ENCODE measurements at places on chromosomes 7 and 10.

DNA sequence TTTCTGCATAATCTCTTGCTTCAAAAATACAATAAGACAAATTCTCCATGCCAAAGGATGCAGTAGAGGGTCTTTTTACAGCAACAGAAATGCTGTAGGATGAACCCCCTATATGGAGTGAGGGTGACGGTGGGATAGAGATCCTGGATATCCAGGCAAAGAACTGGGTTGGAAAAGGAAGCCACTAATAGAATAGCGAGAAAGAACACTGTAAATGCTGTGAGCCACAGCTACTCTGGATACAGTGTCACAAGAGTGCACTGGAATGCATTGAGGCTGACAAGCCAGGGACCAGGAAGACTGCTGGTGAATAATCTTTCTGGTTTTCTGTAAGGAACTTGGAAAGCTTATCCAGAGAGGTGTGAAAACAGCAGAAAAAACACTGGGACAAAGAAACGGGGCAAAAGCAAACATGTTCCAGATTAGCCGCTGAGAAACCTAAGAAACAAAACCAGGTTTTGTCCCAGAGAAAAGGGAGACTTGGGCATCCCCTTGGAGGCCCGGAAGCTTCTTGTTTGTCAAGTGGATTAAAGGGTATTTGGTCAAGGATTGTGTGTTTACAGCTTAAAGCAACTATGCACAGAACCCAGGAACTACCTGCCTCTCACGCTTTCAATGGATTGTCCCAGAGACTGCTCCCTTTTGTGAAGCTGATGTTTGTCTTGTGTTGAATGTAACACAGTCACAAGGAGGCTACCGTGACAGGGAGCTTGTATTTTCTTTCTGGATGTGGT, 6.2 kb upstream of the MSMB start:
- no peak for DNase-seq

- no peak for DNase-seq
Measured at GRCh38 chr10:110562348-110562747, 5.1 kb upstream of the SMC3 start.

GRCh38 chr7:55431898-55432297, 66.8 kb downstream of the LANCL2 start:
- DNase-seq, result no peak

- DNase-seq, result no peak
Measured at GRCh38 chr10:67629461-67629971, 66.5 kb downstream of the CTNNA3 start.

DNA sequence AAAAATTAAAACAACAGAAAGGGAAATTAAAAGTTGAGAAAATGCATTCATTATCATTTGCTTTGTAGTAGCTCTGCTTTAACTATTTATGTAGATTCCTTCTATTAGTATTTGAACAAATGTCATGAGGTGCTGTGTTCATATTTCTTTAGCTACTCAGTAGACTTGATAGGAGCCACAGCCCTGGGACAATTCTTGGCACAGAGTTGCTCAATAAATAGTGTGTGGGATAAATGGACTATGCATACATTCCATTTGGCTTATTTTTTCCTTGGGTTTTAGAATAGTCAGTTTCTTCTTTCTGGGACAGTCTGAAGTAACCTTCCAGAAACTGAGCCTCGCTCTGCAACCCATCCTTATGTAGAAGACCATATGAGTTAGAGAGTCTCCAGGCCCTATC, 13.4 kb downstream of the RPP30 start:
- no peak for DNase-seq

DNA sequence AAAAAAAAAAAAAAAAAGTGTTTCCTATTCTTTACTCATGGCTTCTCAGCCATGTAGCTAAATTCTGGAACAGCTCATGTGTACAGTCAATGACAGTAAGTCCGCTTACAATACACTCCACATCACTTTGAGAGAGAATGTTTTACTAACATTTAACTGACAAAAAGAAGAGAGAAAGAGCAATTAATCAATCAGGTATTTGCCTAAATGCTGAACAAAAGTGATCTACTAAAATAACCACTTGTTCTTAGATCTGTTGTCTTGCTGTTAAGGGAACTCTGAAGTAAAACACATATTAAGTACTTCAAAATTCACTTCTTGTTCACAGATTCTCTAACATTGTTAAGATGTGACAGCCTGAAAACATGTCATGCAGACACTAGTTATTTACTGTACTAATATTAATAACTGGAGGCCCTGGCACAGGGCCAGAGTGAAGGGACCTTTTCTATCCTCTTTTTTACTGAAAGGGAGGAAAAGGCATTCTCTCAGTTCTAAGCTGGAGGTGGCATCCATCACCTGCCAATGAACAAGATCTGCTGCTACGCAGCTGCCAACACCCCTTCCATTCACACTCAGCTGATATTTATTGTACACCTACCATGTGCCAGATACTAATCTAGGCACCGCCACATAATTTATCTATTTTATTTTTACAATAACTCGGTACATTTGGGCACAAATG, 72.6 kb downstream of the AHR start:
- no peak for DNase-seq

GRCh38 chr10:59077855-59078254, 98.6 kb upstream of the PHYHIPL start:
- no peak for DNase-seq

DNA sequence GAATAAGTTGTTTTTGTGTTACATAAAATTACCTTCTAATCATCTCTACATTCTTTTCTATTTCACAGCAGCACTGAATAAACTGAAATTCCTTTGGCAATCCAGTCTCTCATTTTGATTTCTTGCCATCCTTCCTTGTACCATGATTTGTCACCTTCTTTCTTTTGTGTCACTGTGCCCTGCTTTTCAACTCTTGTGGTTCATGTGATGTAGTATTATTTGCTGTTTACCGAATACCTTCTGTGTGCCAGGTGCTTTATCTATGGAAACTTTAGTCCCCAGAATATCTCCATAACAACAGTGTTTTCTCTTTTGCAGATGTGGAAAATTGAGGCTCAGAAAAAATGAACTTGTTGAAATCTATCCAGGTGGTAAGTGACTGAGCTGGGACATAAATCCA, 220.3 kb downstream of the STK31 start:
- DNase-seq, result no peak

GRCh38 chr7:97871659-97872024, 566 bp downstream of the ASNS start:
- DNase-seq, result peak; percentile 11

- no peak for DNase-seq
Measured at GRCh38 chr10:10941127-10941730, 76.4 kb upstream of the CELF2 start.

GRCh38 chr7:125828153-125828700, 898.6 kb upstream of the POT1 start:
- DNase-seq, result no peak

DNA sequence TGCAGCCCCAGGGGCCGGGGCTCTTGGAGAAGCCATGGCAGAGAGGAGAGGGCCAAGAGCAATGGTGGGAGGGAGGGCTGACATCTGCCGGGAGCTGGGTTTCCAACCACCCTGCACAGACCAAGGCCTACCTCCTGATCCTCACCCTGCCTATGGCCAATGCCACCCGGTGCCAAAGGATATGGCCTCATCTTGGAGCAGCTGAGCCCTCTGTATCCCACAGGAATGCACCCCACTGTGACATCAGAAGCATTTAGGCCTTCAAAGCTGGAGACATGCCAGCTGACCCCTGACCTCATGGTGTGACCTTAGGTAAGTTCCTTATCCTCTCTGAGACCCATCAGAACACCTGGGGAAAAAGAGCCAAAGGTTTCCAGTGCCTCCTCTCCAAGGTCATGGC, 113.6 kb upstream of the ZMIZ1 start:
- no peak for DNase-seq

DNA sequence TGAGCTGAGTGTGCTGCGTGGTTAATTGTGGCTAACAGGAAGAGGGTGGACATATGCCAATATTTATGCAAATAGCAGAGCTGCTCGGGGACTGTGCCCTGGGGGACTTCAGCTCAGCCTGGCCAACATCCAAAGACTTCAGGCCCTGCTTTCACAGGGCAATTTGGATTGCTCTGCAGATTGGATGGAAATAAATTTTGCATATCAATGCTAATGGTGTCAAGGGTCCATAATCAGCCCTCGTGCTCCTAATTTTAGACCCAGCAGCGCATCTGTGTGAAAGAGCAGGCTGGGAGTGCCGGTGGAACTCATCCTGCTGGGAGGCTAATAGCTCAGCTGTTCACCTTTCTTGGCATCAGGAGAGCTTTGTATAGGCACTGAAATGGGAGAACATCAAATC, 270.1 kb downstream of the TCERG1L start:
- DNase-seq, result no peak

DNA sequence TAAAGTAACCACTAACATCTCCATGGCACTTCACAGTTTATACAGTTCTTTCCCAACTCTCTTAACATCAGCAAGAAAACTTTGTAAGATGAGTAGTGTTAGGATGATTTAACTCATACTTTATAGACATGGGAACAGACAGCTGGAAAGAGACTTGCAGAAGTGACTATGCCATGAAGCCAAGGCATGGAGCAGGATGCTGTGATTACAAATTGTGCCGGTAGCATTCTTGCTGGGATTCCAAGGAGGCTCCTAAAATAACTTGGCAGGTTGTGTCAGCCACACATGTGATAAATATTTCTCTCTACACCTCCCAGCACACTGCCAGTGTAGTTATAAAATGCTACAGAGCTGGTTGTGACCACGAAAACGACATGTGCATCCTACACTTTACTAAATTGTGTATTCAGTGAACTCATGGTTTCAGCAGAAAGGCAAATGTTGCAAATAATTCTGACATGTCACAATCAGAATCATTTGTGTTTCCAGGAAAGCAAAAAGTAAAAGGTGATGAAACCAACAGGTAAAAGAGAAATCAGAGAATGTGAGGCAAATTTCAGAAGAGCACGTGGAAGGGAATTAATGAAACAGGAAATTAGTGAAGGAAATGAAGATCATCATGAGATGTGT, 5.6 kb upstream of the CYP3A4 start:
- DNase-seq, result no peak

GRCh38 chr10:111209692-111210091, 132.9 kb downstream of the ADRA2A start:
- no peak for DNase-seq

- DNase-seq, result no peak
Measured at GRCh38 chr10:122468926-122469781, 7.8 kb downstream of the HTRA1 start.

- no peak for DNase-seq
Measured at GRCh38 chr7:101116898-101117297, 10.0 kb upstream of the SERPINE1 start.

DNA sequence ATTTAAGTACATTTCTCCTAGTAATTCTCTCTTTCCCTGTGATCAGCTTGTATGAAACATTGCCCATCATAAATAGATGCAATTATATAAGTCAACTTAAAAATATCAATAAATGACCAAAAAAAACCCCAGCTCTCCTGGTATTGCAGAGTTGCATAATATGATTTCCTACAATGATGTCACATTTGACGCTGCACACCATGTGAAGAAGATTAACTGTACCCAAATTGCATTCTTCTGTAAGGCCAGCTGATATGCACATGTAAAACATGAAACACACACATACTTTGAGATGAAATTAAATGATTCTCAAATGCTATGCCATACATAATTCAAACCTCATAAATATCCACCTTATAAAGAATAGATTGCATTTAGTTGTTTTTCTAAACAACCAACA, 115.5 kb downstream of the AGMO start:
- no peak for DNase-seq

DNA sequence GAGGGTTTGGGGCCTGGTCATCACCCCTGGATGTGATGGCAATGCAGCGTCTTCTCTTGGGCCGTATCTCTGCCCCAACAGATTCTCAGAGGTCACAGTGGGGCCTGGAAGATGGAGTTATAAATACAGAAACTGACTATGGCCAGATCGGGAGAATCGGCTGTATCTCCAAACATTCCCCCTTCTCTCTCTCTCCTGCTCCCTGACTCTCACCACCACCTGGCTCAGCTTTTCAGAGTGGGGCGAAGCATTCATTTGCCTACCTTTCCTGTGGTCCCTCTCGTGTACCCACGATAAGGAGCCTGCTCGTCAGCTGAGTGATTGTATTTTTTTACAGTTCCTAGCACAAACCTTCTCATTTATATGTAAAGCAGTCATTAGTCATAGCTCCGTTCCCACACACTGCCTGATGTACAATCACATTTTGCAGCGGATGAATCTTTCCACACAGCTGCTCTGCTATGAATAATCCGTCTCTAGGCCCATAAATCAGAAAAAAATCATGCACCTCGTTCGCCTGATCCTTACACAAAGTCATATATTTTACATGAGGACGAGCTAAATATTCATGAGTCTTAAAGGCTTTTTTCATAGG, 23.2 kb upstream of the BTRC start:
- DNase-seq, result no peak

DNA sequence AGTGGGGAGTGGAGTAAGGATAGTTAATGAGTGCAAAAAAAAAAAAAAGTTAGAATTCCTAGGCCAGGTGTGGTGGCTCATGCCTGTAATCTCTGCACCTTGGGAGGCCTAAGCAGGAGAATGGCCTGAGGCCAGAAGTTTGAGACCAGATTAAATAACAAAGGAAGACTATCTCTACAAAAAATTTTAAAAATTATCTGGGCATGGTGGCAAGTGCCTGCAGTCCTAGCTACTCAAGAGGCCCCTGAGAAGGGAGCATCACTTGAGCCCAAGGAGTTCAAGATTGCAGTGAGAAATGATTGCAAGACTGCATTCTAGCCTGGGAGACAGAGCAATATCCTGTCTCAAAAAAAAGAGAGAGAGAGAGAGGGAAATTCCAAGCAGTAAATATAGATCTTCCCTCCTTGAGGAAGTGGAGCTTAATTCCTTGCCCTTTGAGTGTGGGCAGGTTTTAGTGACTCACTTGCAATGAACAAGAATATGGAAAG, 19.5 kb upstream of the CSTF2T start:
- DNase-seq, result no peak

DNA sequence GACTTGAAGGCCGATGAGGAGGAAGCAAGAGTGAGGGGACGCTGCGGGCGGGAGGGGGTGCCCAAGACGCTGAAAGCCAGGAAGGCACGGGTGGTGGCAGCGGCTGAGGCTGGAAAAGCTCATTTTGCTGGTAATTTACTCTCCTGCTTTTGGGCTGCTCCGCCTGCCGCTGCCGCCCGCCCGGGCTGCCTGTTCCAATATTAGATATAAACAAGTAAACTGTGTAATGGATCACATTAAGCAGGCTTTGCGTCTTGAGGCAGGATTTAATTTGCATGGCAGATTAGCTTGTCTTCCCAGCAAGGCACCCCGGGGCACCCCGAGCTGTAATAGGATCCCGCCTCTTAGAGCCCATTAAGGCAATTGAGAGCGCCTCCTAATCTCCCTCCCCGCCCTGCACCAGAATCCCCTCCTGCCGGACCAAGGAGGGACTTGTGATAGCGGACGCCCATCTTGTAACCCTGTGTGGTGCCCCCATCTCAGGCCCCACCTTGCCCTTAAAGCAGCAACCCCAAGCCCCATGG, 46.1 kb upstream of the SLF2 start:
- no peak for DNase-seq

GRCh38 chr10:28619455-28619854, 57.9 kb upstream of the BAMBI start:
- DNase-seq, result no peak

- no peak for DNase-seq
Measured at GRCh38 chr7:16170671-16171070, 250.7 kb downstream of the CRPPA start.

- peak; percentile 65 for DNase-seq
Measured at GRCh38 chr7:28078036-28078901, 102.3 kb downstream of the JAZF1 start.

Measured in CD4-positive, alpha-beta T cell treated with Interleukin-2 at 100 ng/mL for 4 hours (primary cell).